ENCODE measurements at places on chromosomes 6 and 20.
A peak's percentile ranks its signal among the peaks of the same experiment; 100 is the strongest.

DNA sequence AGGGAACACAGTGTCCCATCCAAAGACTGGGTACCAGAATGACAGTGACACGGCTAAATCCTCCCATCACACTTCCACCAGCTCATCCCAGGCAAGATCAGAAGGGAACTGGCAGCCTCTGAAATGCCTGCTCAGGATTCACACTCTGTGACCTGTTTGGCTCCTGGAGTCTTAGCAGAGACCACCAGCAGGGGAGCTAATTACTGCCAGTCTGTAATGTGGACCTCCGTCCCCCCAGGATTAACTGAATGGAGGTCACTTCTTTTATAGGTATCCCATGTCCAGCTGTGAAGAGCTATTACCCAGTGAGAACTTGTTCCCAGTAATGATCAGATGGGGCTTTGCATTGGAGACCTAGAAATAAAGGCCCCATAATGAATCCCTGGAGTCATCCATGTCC lies 45.2 kb downstream of the DEFB114 start:
- DNase-seq: no peak

- peak; percentile 48 for DNase-seq
Observed at GRCh38 chr6:144588697-144589325, 303.7 kb downstream of the UTRN start.

DNA sequence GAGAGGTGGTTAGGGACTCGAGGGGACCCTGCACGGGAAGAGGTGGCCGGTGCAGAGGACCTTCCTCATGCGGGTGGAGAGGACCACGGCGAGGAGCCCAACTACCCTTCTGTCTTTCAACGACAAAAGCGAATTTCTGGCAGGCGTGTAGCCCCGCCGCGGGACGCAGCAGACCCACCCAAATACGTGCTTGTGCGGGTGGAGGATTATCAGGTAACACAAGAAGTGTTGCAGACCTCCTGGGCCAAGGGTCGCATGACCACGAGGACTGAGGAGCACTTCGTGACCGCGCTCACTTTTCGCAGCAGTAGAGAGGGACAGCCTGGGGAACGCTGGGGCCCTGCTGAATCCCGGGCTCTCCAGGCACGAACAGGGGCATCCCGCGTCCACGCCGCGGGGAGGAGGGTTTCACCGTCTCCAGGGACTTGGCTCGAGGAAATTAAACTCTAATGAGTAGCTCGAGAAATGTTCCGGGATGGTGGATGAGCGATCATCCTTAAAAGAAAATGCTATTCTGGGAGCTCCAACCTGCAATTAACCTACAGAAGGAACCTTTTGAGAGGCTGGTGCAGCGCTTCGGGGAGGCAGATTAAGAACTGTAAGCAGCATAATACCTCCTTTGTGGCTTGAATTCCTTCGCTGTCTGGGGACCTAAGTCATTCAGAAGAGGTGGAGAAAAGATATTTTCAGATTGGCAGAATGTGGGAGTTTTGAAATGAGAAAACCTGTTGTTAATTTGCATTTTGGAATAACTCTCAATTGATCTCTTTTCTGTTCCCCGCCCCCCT lies 804 bp downstream of the C6orf141 start:
- DNase-seq: no peak

DNA sequence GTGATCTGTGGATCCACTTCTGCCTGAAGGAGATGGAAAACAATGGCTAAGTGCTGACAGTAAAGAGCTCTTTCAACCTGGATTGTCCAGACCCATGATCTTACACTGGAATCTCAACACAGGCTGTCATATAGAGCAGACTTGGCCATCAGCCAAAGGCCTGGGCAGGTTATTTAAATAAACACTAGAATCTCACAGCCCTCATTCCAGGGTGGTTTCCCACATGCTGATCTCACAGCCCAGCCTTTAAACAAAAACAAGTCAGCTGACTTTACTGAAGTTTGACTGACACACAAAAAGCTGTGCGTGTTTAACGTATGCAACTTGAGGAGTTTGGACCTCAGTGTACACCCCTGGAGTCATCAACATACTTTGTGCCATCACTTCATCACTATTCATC lies 28.4 kb downstream of the SYNDIG1 start:
- peak; percentile 69 for DNase-seq

DNA sequence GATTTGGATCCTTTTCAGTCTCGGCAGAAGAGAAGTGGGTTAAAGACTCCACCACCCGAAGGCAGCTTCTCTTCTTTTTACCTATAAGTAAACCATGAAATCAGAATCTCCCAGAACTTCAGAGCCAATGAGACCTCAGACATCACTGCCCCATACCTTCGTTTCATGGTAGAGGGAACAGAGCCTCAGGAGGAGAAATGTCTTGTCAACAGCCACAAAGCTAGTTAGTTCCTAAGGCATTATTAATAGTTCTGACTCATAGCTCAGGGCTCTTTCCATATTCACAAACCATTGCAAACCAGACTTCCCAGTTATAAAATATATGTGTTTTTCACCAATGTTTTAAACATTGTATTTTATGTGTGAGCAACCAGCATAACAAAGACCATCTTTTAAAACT lies 118.7 kb upstream of the RIPOR2 start:
- DNase-seq: no peak

DNA sequence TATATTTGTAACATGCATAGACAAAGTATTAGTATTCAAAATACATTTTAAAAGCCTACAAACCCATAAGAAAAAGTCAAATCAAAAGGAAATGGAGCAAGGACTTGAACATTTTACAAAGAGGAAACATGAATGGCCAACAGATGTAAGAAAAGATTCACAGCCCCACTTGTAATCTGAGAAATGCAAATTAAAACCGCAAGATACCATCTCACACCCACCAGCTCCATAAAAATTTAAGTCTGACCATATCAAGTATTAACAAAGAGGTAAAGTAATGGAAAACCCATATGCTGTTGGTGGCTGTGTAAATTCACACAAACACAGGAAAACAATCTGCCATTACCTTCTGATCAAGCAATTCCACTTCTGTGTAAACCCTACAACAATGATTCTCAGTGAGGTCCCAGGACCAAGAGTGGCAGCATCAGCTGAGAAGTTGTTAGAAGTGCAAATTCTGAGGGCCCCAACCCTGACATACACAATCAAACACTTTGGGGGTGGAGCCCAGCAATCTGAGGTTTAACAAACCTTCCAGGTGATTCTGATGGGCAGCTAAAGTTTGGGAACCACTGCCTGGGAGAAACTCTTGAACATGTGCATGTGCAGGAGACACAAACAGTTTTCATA lies 30.9 kb downstream of the BCL2L1 start:
- DNase-seq: peak; percentile 78

- no peak for DNase-seq
Observed at GRCh38 chr20:37295001-37295400, 5.5 kb downstream of the MANBAL start.

DNA sequence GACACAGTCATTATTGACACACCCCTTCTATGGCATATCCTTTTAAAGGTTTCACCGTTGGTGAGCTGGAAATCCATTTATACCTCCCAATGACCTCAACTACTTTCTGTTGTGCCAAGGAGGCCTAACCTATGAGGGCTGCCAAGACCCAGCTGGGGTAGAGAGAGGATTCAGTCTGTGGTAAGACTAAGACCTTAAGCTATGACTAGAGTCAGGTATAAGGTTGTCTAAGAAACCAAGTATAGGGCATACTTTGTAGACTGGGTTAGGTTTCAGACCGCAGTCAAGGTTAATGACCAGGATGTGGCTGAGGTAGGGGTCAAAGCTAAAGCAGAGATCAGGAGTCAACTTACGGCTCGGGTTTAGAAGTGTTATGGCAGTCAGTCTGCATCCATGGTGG lies 641.2 kb upstream of the CHD6 start:
- DNase-seq: no peak

DNA sequence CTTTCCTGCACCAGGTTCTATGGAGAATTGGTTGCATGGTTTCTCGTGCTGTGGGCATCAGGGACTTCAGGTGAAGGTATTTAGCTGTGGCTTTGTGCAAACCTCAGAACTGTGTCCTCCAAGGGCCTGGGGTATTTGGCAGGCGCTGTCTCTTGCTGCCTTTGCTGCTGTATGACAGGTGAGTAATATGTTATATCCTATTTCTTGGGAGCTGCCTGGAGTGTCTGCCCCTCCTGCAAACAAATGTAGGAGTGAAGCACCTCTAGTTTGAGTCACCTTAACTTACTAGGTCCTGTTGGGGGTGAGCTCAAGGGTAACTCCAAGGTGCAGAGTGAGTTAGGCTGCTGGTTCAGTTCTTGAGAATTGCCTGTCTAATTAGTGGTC lies 177.7 kb upstream of the RNF24 start:
- DNase-seq: no peak

GRCh38 chr6:104771258-104771832 lies 88.4 kb downstream of the HACE1 start:
- DNase-seq: peak; percentile 10

DNA sequence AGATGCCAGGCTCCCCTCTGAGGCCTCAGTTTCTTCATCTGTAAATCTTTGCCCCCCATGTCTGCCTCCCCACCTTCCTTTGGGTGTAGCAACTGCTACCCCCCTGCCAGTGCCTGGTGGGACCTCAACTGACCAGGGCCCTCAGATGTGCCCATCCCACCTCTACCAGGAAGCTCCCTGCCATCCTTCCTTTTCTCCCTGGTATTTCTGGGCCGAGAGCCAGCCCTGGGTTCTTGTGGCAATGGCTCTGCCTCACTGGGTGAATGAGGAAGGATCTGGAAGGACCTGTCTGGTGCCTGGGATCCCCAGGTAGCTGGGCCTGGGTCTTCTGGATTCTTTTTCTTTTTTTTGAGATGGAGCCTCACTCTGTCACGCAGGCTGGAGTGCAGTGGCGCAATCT lies 141.1 kb upstream of the RNF24 start:
- DNase-seq: no peak

All from MM.1S (cell line).